ENCODE measurements at places on chromosomes 12 and 14.

- no peak for DNase-seq
Measured at GRCh38 chr14:104844306-104845032, 20.6 kb upstream of the CEP170B start.

- no peak for DNase-seq
Measured at GRCh38 chr14:36271222-36271621, 49.2 kb downstream of the MBIP start.

- DNase-seq: no peak
Measured at GRCh38 chr14:96364962-96365361, 1.6 kb downstream of the GSKIP start.

DNA sequence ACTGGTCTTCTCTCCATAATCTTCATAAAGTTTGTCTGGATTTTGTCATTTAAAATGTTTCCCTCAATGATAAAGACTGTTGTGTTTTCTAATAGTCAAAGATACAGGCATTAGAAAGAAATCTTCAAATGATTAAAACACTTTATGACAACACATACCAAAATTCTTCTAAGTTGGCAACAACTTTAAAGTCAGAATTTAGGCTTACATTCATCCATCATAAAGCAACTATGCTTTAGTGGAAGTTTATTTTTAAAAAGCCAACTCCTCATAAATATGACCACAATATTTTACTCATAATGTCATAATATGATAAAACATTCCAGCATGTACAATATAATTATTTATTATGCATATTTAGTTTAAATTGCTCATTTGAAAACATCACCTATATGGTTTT lies 17.2 kb upstream of the CCER1 start:
- DNase-seq: no peak

- no peak for DNase-seq
Measured at GRCh38 chr14:90999299-90999698, 61.1 kb downstream of the RPS6KA5 start.

- peak; percentile 5 for DNase-seq
Measured at GRCh38 chr14:101109981-101110728, 206.6 kb upstream of the RTL1 start.

GRCh38 chr14:97995531-97995930 lies 1198.3 kb downstream of the VRK1 start:
- no peak for DNase-seq

DNA sequence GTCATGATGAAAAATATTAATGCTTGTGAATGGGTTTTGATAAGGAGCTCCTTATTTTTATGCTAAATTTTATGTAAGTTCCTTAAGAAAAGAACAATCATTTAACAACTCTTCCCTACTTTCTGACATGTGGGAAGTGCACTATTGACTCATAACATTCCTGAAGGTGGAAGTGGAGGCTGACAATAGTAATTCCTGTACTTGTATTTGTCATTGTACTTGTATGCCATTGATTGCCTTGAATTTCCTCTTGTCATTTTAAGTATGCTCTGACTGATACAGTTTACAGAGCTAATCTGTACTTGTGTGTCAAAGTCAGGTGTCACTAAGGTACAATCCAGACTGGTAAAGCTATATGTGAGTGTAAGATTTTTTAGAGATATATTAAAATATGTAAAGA lies 440.0 kb downstream of the SLC16A7 start:
- DNase-seq: no peak

GRCh38 chr12:125132698-125133400 lies 67.6 kb downstream of the AACS start:
- no peak for DNase-seq

- DNase-seq: no peak
Measured at GRCh38 chr14:59823179-59823578, 47.4 kb downstream of the RTN1 start.

DNA sequence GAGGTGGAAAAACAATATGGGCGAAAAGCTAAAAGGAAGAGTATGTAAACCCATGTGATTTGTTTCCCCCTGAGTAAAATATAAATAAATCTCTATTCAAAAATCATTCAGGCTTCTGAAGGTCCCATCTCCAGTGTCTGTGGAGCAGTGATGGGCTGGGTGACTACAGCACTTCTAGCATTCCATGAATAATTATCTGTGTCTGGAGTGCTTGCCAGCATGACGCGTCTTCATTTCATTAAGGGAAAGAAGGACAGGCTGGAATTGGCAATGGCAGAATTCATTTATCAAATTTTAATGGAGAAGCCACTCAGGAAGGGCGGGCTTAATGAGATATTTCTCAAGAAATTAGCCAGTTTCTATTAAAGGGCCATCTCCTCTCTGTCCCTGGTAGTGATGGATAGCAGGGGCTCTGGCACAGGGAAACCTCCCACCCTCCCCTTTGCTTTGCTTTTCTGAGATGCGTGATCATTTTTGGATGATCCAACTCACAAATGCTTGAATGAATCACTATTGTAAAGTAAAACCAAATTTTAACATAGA lies 916.3 kb upstream of the SEL1L start:
- no peak for DNase-seq

DNA sequence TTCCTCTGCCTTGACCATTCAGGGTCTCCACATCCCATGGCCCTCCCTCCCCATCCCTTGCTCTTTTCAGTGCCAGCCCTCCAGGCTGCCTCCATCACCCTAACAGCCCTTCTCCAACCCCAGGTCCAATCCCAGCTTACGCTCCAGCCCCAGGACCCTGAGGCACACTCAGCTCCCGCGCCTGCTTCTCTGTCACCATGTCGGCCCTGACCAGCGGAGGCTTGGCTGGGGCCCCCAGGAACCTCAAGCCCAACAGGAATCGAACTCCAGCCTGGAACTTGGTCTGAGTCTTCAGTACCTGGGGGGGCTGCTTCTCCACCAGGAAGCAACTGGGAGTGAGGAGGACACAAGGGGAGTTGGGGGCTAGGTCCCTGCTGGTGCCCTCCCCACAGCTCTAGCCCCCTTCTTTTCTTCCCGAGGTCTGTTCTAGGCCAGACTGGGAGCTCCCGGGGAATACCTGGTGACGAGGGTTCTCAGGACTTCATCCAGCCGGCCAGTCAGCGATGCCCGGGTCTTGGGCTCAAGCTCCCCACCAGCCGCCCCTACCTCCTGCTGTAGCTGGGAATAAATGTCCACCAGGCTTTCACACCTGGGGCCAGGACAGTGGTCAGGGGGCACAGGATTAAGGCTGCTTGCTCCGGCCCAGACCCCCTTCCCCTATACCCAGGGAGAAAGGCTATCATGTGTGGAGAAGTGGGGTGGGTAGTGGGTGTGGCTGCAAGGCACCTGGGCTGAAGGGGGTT lies 6.0 kb downstream of the STAT6 start:
- DNase-seq: no peak

GRCh38 chr12:16329594-16329993 lies 17.9 kb upstream of the MGST1 start:
- no peak for DNase-seq

DNA sequence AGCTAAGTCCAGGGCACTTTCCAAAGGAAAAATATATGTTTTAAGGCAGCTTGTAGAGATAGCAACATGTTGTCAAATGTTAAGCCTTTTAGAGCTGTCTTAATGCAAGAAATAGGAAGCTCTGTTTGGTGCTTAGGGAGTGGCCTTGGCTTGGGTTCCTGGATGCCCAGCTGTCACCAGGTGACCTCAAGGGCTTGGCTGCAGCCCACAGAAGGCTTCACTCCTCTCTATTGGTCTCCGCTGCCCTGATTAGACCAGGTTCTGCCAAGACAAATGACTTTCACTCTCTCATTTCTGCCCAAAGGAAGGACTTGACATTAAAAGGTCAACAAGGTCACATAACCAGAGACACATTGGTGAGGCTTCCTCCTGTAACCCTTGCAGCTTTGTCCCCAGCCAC lies 76.8 kb downstream of the WSCD2 start:
- DNase-seq: no peak

GRCh38 chr14:60101786-60102185 lies 10.1 kb downstream of the PCNX4 start:
- no peak for DNase-seq

DNA sequence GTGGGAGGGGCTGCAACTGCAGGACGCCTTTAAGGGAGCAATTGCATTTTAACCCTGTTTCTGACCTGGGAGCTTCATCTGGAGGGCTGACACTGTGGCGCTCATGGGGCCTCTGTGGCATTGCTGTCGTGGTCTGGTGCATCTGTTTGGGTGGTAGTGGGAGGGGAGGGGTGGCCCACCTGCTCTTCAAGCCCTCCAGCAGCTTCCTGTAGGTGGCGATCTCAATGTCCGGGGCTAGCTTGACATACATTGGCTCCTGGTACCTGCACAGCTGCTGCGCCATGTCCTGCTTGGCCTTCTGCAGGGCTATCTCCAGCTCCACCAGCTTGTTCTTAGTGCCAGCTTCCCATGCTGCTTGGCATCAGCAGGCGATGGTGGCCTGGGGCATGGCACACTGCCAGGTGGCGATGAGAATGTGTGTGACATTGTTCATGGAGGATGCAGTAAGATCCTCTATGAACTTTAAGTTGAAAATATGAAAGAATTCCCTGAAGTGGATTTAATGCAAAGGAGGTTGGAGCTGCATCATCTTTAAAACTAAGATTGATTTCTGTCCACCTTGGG lies 7.7 kb upstream of the KRT82 start:
- DNase-seq: no peak

- no peak for DNase-seq
Measured at GRCh38 chr12:1644534-1645438, 15.8 kb downstream of the WNT5B start.

GRCh38 chr12:89556976-89557375 lies 31.1 kb upstream of the POC1B start:
- no peak for DNase-seq

- no peak for DNase-seq
Measured at GRCh38 chr12:107539196-107539939, 146.2 kb upstream of the PWP1 start.

DNA sequence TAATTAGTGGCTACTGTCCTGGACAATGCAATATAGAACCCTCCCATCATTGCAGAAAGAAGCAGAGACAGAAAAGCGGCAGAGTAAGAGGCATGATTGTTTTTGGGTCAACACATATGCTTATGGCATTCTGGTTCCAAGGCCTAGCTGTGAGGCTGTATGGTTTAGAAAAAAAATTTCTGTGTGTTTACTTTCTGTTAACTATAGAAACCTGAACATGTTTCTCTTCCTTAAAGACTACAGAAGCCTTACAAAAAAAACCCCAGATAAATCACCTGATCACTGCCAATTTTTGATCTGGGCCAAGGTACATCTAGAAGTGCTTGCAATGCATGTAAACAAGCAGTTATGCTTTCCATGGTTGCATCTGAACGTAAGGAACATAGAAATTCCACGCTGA lies 100.0 kb upstream of the HECTD1 start:
- no peak for DNase-seq

- no peak for DNase-seq
Measured at GRCh38 chr14:56514663-56515371, 64.8 kb upstream of the TMEM260 start.

DNA sequence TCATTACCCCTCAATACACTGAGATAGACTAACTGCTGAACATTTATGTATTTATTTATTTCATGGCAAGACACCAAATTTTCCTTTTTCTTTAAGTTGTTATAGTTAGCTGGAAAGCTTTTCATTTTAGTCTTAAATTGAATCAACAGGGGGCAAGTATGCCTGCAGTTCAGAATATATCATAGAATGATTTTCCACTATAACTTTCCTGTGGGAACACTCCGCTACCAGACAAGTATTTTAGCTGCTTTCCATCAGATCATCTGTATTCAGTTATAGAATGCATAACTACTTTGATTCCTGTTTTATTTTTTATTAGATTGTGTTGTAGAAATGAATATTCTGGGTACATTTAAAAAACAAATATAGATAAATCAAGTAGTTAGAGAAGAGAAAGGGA lies 102.0 kb downstream of the SLC6A15 start:
- no peak for DNase-seq

- DNase-seq: no peak
Measured at GRCh38 chr14:95064256-95064655, 93.1 kb downstream of the DICER1 start.

GRCh38 chr14:88492272-88493089 lies 62.3 kb downstream of the PTPN21 start:
- peak; percentile 45 for DNase-seq
